ENCODE measurements at places on chromosomes 7 and 10. TPM values are rescaled to one million over a fixed set of nuclear protein-coding genes. Genes with fewer than 3 reads are reported as not detected.

Gene SPDYE16
- not detected for total RNA-seq

Gene HDAC9
- 2.9 TPM for total RNA-seq

Gene MPLKIP
- total RNA-seq, result 7.0 TPM

Gene GRID1
- total RNA-seq, result not detected

Gene TACC2
- total RNA-seq, result 3.7 TPM

Gene PRPS1L1
- total RNA-seq, result not detected

Gene ACTR3C
- total RNA-seq, result 0.20 TPM

Gene GNAT3
- not detected for total RNA-seq

Gene EVX1
- total RNA-seq, result not detected

Gene ATG9B
- total RNA-seq, result 0.20 TPM

Gene CFTR
- not detected for total RNA-seq

Gene FFAR4
- not detected for total RNA-seq
